ENCODE measurements at places on chromosomes 11 and 22.

DNA sequence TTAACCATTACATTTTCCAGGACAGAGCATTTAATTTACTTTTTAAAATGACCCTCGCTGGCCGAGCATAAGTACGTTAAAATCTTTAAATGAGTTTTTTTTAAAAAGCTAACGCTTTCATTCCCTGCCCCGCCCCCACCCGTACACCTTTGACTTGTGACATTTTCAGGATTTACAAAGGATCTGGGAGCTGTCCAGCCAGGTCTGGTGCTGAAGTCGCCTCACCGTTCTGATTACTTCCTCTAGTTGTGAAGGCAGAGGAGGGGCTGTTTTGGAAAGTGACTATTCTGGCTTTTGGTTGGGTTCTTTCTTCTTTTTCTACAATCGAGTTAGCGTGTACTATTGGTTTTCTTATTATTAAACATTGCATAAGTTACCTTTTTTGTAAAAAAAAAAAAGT, 2.9 kb downstream of the C11orf87 start:
- DNase-seq, result peak; percentile 5

DNA sequence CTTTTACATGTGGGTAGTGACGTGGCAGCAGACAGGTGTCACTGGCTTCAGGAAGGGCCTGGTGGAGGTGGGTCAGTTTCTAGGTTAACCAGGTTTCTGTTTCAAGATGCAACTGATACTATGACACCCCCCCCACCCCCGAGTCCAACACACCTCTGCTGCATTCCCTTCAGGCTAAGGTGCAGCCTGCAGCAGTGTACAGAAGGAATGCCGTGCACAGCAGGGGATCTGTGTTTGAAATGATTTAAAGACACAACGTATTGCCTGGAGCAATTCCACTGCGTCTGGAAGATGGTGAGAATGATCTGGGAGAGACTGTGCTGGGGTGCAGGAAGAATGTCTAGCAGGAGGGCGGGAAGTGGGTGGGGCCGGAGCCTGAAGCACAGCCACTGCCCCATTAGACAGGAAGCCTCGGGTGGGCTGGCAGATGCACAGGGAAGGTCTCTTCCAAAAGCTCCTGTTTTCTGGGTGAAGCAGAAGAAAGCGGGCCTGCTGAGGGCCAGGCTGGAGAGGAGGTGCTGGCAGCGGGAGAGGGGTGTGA, 11.9 kb upstream of the TESMIN start:
- DNase-seq, result no peak

DNA sequence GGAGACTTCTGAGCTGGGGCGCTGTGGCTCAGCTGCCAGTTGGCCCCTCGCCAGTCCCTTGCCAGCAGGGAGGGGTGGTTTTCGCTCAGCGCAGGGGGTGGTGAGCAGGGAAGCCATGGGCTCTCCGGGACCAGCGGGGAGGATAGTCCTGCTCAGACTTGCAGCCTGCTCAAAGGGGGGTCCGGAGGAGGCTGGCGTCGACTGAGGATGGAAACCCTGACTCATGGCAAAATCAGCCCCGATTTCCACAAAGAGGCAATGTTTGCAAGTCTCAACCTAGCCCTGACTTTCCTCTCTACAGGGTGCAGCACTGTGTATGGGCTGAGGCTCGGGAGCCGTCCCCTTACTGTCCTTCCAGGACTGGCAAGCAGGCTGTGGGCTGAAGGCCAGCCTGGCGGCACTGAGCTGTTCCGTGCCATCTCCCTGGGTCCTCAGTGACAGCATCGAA, 35.1 kb downstream of the FBLN1 start:
- DNase-seq, result no peak

DNA sequence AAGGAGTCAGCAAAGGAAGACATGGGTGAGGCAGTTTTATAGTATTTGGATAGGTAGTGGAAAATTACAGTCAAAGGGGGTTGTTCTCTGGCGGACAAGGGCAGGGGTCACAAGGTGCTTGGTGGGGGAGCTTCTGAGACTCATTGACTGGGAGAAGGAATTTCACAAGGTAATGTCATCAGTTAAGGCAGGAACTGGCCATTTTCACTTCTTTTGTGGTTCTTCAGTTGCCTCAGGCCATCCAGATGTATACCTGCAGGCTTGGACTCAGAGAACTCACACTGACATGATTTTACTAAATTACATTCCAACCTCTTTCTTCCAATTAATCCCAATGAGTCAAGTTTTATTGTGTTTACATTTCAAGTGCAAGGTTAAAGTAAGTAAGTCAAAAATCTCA, 240.5 kb upstream of the API5 start:
- no peak for DNase-seq

GRCh38 chr11:8878771-8879170, 32.2 kb upstream of the AKIP1 start:
- no peak for DNase-seq
